ENCODE measurements at places on chromosomes 11 and 22.

- DNase-seq = no peak
Observed at GRCh38 chr11:10401256-10401655, 53.8 kb upstream of the AMPD3 start.

GRCh38 chr11:64165481-64165841 lies 452 bp downstream of the MACROD1 start:
- peak; percentile 28 for DNase-seq

- no peak for DNase-seq
Observed at GRCh38 chr11:9643751-9644150, 20.1 kb upstream of the SWAP70 start.

- no peak for DNase-seq
Observed at GRCh38 chr22:46515208-46516111, 22.0 kb downstream of the CELSR1 start.

GRCh38 chr11:10743354-10744000 lies 7.6 kb upstream of the CTR9 start:
- no peak for DNase-seq

GRCh38 chr11:3049430-3050243 lies 7.6 kb downstream of the CARS1 start:
- peak; percentile 34 for DNase-seq

- no peak for DNase-seq
Observed at GRCh38 chr11:15858881-15859280, 497.5 kb downstream of the SOX6 start.

DNA sequence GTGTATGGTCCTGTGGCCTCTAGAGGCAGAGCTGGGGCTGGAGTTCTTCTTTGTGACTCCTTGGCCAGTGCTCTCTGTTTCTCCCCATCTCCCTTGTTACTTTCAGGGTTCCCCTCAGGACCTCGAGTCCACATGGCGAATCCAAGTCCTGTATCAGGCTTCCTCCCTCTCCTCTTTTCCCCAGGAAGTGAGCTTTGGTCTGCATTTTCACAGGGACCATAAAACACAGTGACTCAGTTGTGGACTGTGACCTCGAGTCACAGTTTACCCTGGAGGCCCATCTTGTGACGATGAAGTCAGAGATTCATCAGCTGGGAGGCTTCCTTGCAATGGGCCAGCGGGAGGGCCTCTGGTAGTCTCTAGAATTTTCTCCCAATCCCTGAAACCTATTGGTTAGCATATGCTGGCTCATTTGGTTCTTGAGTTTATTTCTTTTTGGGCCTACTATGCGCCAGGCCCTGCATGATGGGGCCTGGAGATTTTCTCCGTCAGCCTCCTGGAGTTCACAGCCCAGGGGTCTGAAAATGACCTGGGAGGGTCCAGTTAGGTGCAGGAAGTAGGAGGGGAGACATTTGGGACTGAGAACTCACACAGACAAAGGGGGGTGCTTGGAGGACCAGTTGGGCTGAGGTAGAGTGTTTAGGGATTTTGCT lies 100.8 kb downstream of the KIAA1671 start:
- no peak for DNase-seq

DNA sequence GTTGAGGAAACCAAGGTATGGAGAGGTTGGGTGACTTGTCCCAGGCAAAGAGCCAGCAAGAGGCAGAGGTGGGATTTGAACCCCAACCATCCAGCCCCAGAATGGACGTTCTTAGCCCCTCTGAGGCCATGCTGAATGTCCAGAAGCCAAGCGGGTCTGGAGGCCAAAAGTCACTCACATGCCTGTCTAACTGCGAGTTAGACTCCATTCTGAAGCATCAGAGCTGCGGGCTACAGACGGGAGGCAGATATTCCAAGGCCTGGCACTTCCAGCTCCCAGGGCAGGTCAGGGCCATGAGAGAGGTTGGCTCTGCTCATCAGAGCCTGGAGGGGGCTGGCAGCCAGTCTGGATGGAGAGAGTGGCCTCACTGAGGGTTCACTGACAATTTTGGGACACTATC lies 616.5 kb downstream of the BRD1 start:
- no peak for DNase-seq

DNA sequence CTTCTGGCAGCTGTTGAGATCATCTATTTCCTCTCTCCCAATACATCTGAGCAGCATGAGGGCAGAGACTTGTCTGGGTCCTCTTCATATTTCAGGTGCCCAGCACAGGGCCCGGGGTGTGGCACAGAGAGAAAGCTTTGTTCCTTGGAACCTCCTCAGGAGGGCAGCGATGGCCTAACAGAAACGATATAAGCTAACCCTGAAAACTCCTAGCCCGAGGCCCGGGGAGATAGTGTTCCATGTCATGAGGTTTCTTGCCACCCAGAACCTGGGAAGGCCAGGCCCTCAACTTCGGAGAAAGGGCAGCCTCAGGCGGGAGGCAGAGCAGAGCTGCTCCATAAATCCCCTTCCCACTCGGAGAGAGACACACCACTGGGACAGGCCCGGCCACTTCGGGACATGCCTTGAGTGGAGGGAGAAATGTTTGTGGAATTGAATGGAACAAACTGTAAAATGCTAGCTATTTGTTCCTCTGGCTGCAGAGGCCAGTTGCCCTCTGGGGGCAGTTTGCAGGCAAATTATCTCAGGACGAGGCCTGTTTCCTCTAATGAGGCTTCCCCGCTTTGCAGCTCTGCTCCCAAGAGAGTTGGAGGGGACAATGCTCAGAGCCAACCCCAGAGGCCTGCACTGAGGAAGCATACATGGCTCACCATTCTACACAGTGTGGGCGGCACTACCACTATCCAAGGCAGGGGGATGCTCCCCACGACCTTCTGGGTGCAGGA lies 11.6 kb downstream of the ARRB1 start:
- DNase-seq = no peak

DNA sequence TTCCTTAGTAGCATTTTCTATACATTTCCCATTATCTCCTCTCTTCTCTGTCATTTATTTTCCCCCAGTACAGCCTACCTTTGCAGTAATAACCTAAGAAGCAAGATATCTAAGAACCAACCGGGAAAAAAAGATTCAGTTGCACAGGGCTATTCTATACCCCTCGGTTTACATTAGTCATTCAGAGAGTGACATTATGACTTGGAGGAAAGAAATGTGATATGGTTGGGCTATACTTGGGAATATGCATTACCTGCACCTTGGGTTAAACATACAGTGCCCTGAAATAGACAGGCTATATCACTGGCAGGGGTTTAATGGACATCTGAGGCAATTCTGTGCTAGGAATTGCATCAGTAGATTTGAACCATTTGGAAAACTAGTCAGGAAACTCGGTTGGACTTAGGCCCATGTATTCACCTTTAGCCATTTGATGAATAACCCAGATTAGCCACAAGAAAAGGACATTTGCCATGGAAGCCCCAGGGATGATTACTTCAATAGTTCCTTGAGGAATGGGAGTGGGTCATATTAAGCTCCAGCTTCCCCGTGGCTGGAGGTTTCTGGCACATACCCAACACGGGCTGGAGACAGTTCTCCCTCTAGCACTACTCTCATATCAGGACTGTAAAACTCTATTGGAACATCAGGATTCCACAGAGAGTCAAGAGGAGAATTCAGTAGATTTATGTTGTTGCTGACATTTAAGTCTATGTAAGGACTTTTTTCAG lies 973.2 kb downstream of the NTM start:
- no peak for DNase-seq

DNA sequence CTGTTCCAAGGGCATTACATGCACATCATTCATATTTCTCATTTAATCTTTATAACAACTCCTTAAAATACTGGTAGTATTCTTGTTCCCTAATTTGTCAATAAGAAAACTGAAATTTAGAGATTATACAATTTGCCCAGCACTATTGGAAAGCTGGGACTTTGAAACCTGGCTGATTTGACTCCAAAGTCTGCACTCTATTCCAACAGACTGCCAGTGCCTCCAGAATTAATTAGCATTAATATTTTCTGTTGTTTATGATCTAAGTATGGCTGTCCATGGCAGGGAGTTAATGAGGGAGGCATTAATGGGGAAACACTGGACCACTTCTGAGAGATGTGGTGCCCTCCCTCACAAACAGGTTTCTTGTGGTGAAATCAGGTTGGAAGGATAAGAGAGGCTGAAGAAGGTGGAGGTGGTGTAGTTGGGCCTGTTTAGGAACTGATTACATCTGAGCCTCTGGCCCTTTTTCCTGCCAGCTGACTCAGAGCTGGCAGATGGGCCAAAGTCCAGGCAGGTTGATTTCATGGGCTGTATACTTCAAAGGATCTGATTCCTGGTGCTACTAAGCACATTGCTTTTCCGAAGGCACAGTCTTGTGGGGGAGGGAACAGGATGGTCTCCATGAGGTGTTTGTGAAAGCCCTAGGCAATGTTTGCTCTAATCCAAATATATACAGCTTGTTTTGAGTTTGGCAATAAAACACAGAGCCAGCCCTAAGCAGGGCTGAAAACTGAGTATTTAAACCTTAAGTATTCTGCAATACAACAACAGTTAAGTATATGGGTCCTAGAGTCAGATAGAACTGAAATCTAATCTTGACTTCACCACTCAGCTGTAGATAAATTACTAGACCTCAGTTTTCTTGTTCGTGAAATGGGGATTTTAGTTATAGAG lies 21.0 kb upstream of the RAB30 start:
- DNase-seq = no peak

- no peak for DNase-seq
Observed at GRCh38 chr11:28794405-28794804, 686.2 kb downstream of the METTL15 start.

DNA sequence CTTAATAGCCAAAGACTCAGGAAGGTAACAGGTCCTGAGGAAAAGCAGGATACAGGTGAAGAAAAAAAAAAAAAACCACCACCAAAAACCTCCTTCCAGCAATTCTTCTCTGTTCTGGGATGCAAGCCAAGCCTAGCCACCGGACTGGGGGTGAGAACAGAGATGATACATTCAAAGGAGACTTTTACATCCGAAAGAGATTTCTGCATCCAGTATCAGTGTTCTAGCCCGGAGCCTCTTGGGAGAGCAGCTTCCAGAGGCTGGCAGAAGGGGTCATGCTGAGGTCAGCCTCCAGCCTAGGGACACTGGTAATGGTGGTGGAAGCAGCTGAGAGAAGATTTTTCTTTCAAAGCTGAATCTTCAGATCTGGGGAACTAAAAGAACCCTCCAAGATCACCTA lies 76.2 kb downstream of the KCNC1 start:
- no peak for DNase-seq

DNA sequence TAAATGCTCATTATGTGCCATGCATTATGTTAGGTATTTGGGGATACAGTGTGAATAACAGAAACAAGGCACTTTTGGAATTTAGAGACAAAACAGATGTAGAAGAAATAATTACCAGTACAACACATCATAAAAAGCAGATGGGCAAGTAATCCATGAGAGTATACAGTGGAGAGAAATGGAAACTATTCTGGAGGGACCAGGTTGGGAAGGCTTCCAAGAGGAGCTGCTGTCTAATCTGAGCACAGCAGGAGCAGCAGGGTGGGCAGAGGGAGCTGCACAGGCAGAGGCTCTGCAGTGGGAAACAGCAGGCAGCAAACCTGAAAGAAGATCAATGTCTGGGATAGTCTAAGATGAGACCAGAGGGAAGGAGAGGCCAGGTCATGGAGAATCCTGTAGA lies 268.7 kb upstream of the CCDC90B start:
- DNase-seq = no peak

DNA sequence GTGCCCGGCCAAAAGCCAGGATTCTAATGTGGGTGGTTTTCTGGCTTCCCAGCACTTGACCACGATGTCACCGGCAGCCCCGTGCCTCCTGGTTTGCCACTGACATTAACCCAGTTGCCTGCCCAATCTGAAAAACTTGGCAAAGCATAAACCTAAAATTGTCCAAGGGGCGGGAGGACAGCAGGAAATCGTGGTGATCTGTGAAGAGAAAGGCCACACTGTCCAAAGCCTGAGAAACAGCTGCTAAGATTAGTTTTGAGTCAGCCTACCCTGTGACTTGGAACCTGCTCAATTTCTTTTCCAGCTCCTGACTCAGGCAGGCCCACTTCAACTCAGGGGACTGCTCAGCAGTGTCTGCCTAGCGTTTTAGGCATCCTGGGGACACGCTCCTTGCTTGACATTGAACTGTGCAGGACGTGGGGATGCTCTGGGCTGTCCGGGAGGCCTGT lies 8.2 kb upstream of the F2 start:
- no peak for DNase-seq

GRCh38 chr11:64851831-64852351 lies 7.4 kb upstream of the CDC42BPG start:
- DNase-seq = no peak

DNA sequence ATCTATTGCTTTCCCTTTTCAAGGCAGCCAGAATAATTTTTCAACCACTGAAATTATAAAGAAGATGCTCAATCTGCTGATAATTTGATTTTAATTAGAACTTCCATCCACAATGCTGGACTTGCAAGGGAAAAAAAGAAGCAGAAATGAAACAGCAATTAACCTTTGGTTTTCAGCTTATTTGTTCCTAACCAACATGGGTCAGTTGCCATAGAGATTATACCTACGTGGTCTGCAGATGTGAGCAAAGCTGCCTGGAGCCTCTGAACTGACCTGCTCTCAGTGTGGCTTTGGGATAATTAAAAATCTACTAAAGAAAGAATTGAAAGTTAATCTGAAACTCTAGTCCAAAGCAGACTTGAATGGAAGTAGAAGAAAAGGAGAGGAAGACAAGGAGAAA lies 195.7 kb upstream of the API5 start:
- DNase-seq = no peak

- no peak for DNase-seq
Observed at GRCh38 chr11:44328138-44328660, 18.3 kb upstream of the ALX4 start.

DNA sequence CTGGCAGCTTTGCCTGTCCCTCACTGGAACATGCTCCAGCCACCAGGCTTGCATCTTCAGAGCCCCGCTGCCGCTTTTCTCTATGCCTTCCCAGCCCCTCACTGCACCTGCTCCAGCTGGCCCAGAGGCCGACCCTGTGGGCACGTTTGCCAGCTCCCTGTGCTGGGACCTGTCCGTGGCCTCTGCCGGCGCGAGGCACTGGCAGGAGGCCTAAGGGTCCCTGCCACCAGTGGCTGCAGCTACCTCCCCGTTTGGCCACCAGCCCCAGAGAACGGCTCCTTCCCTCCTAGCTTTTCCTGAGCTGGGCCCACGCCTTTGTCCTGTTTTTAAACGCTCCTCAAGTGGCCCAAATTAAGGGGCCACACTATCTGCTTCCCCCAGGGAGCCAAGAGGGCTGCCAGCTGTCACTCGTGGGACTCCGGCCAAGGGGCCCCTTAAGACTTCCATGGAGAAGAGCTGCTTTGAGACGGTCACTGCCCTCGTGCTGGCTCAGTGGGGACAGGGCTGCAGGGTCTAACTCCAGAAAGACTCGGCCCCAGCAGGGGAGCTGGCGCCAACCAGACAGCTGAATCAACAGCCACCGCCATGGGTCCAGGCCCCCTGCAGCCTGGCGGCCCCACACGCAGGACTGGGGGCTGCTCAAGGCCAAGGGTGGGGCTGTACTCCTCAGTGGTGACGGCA lies 24.6 kb upstream of the WNT7B start:
- DNase-seq = no peak

GRCh38 chr11:98040061-98040808 lies 980.5 kb upstream of the CNTN5 start:
- no peak for DNase-seq
